HCT116 (cell line): ENCODE measurements at places on chromosomes 3 and 15. TPM values are rescaled to one million over a fixed set of nuclear protein-coding genes. Genes with fewer than 3 reads are reported as not detected.
A peak's percentile ranks its signal among the peaks of the same experiment; 100 is the strongest.

Gene MYZAP
- total RNA-seq: 5.8 TPM

Gene KBTBD12
- total RNA-seq: not detected

Gene ISLR
- 0.12 TPM for total RNA-seq

Gene GP9
- not detected for total RNA-seq

DNA sequence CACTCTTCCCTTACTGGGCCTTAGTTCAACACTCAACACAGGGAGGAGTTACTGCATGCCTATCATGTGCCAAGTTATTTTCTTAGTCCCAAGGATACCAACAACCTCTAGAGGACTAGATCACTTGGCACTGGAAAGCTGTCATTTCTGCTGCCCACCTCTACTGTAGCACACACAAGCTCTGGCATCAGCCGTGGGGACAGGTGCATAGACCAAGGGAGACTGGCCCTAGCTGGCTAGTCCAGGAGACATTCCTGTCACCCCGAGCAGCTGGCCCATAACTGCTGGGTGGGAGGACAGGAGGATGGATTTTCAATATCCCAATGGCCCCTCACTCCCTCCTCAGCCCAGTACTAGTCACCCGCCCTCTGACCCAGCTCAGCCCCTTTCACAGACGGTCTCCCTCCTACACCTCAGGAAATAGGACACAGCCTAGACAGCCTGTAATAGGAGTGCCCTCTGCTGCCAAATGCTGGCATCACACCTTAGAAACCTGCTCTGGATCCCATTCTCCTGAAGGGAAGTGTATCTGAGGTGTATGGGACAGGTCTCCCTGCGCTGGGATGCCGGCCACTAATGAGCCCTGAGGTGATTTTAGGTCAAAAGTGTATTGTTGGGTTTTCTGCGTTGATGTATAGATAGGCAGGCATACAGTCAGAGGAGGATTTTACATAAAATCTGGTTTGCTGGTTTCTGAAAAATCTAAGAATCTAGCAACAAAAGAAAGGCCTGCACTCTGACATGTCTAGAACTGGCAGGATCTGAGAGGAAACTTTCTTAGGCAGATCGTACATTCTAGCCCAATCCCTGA is 3.4 kb upstream of the DZIP1L start:
- peak; percentile 69 for DNase-seq

GRCh38 chr3:88005066-88005465 is 53.7 kb downstream of the CGGBP1 start:
- peak; percentile 18 for DNase-seq

DNA sequence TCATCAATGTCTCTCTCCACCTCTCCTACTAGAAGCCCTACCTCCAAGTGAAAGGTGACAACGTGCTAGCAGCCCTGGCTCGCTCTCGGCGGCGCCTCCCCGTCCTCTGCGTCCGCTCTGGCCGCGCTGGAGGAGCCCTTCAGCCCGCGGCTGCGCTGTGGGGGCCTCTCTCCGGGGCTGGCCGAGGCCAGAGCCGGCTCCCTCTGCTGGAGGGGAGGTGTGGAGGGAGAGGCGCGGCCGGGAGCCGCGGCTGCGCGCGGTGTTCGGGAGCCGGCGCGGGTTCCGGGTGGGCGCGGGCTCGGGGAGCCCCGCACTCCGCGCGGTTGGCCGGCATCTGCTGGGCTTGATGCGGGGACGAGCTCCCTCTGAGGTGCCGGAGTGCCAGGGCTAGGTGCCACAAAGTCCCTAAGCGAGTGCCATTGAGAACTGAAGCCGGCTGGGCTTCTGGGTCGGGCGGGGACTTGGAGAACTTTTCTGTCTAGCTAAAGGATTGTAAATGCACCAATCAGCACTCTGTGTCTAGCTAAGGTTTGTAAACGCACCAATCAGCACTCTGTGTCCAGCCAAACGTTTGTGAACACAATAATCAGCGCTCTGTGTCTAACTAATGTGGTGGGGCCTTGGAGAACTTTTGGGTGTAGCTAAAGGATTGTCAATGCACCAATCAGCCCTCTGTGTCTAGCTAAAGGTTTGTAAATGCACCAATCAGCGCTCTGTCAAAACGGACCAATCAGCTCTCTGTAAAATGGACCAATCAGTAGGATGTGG is 84.8 kb upstream of the ARRDC4 start:
- DNase-seq: peak; percentile 34

- no peak for DNase-seq
Observed at GRCh38 chr3:194949592-194949991, 263.9 kb downstream of the FAM43A start.

DNA sequence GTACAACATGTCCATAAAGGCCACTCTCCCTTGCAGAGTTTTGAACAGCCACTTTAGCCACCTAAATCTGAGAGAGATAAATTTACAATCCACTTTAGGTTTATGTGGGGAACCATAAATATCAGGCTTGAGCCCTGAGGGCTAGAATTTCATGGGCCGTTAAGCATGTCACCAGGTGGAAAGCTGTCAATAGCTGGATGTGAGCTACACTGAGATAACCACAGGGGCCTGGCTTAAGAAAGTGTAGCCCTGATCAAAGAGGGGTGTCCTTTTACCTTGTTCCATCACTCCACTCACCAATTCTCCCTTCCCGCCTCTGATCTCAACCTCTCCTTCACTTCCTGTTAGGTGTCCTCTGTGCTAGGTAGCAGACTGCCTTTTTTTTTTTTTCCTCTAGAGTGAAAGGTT is 172.8 kb upstream of the ICE2 start:
- DNase-seq: no peak

DNA sequence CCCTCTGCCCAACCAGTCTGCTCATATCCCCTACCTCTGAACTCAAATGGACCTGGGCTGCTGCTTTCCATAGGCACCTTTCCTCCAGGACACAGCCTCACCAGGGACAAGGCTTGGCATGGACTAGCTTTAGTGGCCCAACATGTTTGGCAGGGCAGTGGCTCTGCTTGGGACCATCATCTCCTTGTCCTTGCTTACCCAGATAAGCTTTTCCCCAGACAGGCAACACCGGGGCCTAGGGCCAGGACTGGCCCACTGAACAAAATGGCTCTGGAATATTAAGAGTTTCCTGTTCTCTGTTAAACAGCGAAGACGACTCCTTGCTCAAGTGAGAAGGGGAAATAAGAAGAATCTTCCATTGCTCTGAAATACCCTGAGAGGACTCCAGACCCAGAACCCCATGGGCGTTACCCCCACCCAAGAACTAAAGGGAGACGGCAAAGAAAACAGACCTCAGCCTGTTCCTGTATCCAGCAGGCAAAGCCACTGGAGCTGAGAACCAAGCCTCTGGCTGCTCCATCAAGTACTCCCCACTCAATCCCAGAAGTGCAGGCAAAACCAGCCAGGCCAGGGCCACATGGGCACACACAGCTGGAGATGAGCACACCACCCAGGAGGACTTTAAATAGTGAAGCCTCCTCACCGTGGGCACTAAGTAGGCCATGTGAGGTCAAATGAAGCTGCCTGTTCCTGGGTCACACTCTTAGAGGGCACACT is 45.5 kb downstream of the CTNNB1 start:
- DNase-seq: no peak
